Fibroblast of skin of right biceps (primary cell): ENCODE measurements at places on chromosomes 3 and 15.

DNA sequence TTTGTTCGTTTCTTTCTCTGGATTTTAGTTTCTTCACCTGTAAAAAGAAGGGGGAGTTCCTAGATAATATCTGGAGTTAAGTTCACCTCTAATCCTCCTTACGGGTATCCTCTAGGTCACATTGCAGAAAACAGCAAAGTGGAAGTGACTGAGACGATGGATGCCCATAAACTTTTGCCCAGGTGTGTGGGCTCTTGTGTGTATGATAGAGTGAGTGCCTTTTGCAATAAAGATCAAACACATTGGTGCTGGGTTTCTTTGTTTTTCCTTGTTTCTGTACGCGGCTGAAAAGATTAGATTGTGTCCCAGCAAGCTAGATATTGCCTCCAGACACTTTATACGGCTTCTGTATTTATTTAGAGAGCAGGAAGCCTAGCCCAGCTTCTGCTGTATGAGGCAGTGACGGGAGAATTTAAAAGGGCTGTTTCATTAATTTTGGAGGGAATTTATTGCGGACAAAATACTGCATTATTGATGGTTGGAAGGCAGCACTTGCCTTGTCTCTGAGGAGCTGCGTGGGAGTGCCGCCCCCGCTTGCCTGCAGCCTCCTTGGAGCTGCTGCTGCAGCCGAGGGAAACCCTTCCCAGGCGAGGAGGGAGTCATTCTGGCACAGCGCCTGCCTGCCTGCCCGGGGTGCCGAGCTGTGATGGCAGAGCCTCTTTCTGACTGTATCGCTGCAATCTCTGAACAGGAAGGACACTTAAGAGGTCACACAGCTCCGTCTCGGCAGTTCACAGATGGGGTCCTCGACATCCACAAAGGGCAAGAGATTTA is 38.5 kb downstream of the PYDC2 start:
- peak; percentile 46 for DNase-seq

DNA sequence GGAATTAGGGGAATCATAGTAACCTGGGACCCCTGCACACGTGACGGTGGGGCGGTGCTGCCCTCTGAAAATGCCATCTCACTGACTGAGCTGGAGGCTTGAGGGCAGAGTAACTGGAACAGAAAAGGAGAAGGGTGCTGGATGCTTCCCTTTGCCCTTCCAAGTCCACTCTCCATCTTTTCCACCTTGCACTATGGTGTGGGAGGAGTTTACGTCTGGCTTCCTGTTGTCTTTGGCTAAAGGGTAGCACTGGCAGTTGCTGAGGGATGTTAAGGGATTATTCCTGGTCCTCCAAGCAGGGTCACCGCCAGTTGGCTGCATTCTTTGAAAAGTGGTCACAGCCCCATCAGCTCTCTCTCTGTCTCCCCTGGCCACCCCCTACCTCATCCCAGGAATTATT is 129.4 kb upstream of the SNTN start:
- DNase-seq, result peak; percentile 39

GRCh38 chr3:157311633-157312375 is 124.8 kb upstream of the PTX3 start:
- DNase-seq, result peak; percentile 95

GRCh38 chr3:54746722-54747121 is 181.1 kb downstream of the LRTM1 start:
- DNase-seq, result no peak

DNA sequence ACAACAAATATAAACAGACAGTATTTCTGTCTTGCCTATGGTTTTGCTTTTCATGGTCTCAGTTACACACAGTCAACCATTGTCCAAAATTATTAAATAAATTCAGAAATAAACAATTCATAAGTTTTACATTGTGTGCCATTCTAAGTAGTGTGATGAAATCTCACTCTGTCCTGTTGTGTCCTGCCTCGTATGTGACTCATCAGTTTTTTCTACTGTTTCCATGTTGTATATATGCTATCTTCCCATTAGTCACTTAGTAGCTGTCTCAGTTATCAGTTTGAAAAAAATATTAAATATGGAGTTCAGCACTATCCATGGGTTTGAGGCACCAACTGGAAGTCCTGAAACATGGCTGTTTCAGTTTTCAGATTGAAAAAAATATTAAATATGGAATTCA is 282.4 kb upstream of the GRM7 start:
- no peak for DNase-seq

DNA sequence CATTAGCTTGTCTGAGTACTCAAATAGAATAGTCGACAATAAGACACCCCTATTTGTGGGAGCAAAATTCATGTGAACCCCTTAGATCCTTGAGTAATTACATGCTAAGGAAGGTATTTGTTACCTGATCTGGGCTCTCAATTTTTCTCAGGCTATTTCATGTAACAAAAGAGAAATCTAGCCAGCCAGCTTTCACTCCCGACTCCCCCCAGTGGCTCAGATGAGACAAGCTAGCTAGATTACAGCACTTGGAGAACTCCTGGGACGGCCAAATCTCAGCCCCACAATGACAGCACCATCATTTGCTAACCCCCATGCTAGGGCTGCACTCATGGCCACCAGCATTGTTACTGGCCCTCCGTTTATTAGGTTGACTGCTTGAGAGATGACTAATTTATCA is 41.3 kb downstream of the GLDN start:
- peak; percentile 53 for DNase-seq

DNA sequence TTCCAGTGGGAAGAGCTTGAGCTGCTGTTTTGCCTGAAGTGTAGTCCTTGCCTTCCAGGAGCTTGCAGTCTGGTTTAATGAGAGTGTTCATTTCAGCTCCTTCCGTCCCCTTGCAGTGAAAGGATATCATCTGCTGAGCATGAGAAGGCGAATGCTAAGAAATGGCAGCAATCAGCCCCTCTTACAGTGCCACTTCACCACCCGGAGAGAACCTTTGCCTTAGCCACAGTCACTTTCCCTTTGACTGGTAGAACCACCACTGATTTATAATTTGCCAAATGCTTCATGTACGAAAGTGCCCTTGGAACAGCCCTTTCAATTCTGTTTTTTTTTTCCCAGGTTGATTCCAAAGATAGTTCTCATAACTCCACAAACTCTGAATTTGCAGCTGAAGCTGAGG is 11.5 kb downstream of the TATDN2 start:
- no peak for DNase-seq

DNA sequence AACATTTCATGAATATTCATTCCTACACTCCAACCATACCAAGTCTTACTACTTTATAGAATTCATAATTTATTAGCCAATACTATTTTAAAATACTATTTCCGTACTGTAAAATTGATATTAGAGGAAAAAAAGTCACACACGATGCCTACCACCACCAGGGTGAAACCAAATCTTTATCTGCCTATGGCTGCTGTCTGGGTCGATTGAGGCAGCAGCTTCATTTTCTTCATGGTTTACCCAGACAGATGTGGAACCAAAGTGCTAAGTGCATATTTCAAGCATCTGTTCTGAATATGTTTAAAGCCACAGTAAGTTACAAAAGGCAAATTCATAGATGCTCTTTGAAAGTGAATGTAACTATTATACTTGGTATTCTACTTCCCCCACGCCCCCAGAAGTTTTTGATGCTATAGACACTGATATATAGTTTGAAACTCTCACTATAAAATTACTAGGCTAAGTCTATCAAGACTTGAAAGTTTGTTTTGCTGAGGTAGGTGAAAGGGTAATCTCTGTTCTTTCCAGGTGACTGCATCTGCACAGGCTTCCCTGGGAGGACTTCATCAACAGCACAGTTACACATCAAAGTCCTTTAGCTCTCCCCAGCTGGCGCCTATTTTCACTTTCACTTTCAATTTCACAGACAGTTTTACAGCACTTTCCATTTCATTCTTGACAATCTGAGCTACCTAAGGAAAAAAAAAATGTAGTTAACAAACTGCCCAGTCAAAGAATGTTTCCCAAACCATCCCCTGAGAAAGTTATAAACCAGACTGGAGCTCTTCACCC is 113.9 kb downstream of the POLQ start:
- peak; percentile 34 for DNase-seq

GRCh38 chr3:178271740-178272387 is 264.4 kb upstream of the KCNMB2 start:
- no peak for DNase-seq

- no peak for DNase-seq
Observed at GRCh38 chr15:97984157-97984556, 23.7 kb downstream of the ARRDC4 start.

DNA sequence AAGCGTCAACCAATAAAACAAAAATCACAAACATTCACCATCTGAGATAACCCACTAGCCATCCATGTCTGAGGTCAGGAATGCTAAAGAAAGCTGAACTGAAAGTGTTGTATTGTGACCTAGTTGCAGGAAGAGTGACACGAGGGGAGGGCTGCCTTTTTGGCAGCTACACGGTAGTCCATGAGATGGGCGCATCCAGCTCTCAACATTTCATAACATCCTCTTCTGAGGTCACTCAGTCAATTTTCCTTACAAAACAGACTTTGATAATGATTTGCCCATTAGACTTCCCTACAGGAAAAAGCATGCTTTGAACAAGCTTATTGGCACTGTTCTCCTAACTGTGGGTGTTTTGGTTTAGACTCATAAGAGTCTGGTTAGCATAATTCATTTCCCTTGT is 15.4 kb upstream of the SHF start:
- DNase-seq, result no peak

GRCh38 chr3:123953735-123954134 is 7.3 kb downstream of the CCDC14 start:
- DNase-seq, result no peak

GRCh38 chr15:55255714-55256113 is 33.9 kb downstream of the RAB27A start:
- DNase-seq, result no peak

DNA sequence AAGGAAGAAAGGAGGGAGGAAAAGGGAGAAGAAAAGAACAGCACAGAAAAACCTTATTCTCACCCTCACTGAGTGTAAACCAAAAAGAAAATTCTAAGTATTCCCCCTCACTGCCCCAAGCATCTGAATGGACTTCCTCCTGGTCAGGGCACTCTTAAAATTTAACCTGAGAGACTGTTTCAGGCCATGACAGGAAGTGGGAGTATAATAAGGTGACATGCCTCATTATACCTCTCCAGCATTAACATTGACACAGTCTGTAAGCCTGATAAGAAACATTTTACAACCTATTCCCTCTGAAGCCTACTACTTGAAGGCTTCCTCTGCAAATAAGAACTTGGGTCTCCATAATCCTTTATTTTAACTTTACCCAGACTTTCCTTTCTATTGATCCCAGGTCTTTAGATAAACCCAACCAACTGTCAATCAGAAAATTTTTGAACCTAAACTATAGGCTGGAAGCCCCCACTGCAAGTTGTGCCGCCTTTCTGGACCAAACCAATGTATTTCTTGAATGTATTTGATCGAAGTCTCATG is 41.7 kb downstream of the SLCO2A1 start:
- DNase-seq, result no peak

DNA sequence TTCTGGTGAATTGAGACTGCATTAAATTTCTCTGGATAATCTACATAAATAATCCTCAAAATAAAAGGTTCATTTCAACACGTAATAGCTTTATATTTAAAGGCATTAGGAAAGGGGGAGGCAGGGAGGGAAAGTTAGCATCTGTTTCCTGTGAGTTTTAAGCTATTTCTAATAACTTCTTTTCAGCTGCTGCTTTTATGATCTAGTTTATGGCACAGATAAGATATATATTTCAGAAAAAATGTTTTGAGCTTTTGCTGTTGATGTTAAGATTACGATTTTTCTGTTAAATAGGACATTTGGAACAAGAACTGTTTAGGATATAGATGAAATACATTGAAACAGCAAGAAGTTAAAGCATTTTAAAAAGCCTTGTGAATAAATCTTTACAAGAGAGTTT is 30.0 kb downstream of the UBE2E1 start:
- DNase-seq, result no peak

DNA sequence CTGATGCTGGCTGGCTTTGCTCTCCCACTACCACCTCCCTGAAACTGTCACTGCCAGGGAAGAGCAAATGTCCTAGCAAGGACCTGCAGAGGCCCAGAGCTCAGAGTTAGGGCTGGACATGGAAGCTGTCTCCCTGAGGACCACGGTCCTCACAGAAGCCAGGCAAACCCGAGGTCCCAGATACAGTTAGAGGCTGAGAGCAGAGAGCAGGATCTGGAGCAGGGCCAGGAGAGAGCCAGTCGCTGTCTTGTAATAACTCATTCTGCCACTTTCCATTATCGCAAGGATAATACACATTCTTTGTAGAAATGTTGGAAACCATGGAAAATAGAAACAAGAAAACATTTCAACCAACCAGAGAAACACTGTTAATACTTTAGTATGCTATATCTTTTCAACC is 10.1 kb downstream of the GHSR start:
- DNase-seq, result no peak

- peak; percentile 84 for DNase-seq
Observed at GRCh38 chr15:40046721-40047414, 7.9 kb upstream of the SRP14 start.

DNA sequence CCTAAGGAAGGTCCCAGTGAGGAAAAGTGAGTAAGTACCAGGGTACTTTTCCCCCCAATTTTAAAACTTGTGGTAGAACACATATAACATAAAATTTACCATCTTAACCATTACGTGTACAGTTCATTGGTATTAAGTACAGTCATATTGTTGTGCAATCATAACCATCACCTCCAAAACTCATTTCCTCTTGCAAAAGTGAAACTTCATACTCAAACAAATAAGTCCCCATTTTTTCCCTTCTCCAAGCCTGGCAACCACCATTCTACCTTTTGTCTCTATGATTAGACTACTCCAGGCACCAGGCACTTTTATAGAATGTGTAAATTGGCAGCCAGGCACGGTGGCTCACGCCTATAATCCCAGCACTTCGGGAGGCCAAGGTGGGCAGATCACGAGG is 12.2 kb downstream of the PRC1 start:
- DNase-seq, result no peak

DNA sequence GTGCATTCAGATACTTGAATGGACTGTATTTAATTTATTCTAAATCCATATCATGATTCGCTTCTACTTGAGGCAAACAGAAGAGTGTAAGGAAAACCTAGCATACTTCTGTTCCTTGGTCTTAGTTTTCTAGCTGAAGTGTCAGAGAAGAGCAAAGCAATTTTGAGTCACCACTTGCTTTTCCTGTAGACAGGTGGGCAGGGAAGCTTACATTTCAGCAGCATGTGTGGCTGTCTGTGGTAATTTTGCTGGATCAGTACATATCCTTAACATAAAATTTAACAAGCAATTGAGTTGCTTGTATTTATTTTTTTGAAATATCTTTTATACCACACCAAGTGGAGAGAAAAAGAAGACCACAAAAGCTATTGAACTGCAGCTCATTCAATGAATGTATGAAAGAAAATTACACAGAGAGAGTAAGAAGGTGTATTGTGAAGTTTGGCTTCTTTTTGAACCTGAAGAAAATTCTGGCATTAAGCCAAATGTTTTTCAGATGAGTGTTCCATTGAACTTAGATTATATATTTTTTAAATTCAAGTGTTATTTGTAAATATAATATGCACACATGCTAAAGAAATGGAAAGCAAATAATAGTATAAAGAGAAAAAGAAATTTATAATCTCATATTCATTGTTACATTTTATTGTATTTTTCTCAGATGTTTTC is 747.6 kb downstream of the NAALADL2 start:
- no peak for DNase-seq

DNA sequence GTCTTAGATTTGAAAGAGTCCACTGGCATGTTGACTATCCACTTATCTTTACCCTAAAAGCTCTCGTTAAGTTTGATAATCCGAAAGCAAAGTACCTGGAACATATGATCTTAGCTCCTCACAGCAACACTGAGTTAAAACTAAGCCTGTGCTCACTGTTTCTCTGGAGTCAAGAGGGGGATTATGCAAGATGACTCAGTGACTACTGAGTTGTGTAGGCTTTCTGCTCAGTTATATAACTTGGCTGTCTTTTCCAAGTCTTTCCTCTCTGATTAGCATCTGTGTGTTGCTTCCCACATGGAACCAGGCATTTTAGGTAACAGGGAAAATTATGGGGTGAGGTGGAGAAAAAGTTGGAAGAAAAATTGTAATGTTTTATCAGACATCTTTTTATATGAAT is 31.2 kb upstream of the MYO5C start:
- peak; percentile 10 for DNase-seq
